ENCODE measurements at places on chromosomes 6 and 20. TPM values are rescaled to one million over a fixed set of nuclear protein-coding genes. Genes with fewer than 3 reads are reported as not detected.

Gene SEL1L2
- not detected for total RNA-seq

Gene FGD2
- total RNA-seq, result 352 TPM

Gene CRISP3
- total RNA-seq, result not detected

Gene SLC4A11
- 2.7 TPM for total RNA-seq

Gene HTR1B
- not detected for total RNA-seq

Gene BIRC7
- total RNA-seq, result not detected

Gene SPAG4
- 5.7 TPM for total RNA-seq

Gene HLA-DOB
- total RNA-seq, result 109 TPM

DNA sequence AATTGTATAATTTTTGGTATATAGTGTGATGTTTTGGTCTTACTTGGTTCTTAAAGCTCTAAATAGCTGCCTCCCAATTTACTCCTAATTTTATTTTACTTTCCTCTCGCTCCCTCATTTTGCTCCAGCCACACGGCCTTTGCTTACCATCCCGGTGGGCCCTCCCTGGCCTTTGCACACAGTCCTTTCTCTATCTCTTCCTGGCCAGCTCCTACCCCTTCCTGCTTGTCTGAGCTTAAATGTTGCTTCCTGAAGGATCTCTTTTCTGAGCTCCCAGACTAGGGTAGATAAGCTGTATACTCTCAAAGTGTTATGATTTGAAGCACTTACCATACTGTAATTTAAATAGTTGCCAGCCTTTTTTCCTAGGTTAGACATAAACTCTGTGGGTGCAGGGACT is 121.7 kb downstream of the UTRN start:
- no peak overlapping the region for H3K4me3 ChIP-seq
- H3K27ac ChIP-seq, result no peak overlapping the region
- H3K27me3 ChIP-seq, result no peaks in the 10 kb centered on the region
- H3K36me3 ChIP-seq, result peaks cover 20% of the 10 kb centered on the region

GRCh38 chr6:163191704-163192537 is 222.6 kb upstream of the QKI start:
- no peak overlapping the region for H3K27ac ChIP-seq
- no peaks in the 10 kb centered on the region for H3K36me3 ChIP-seq
- DNase-seq, result no peak
- no peak overlapping the region for H3K4me3 ChIP-seq

DNA sequence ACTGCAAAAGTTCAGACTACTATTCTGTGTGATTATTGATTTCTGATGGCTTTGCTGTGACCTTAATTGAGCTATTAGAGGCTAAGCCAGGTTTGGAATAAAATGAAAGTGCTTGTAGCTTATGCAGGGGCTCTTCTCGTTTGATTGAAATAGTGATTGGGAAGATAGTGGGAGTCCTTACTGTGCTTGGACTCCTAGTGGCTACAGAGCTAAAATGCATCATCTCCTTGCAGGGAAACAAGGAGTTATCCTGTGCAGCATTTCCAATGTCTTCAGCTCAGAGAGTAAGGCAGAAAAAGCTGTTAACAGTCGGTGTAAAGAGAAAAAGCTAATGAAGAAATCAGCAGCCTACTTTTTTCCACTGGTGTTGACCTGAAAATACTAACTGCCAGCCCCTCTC is 173.5 kb downstream of the SLC35F1 start:
- H3K27me3 ChIP-seq, result no peaks in the 10 kb centered on the region
- no peak for DNase-seq
- H3K4me3 ChIP-seq, result no peak overlapping the region
- no peak overlapping the region for H3K27ac ChIP-seq
- H3K4me1 ChIP-seq, result no peaks in the 10 kb centered on the region

DNA sequence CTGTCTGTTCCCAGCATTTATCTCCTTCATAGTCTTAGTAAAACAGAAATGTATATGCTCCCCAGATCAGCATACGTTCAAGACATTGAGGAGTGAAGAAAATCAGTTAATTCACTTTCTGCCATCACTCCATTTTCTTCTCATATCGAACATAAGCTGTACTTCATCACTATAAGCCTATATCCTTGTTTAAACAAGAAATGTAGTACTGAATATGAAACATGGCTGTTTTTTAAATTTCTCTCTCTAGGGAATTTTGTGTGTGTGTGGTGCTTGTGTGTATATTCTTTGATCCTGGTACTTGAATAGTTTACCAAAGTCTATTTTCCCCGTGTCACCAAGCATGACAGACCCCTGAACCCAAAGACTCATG is 107.1 kb downstream of the HFE start:
- H3K27ac ChIP-seq, result peak overlapping the region; percentile 17
- no peaks in the 10 kb centered on the region for H3K36me3 ChIP-seq
- peak overlapping the region; percentile 95 for H3K4me3 ChIP-seq
- peaks cover 26% of the 10 kb centered on the region for H3K4me1 ChIP-seq
- no peaks in the 10 kb centered on the region for H3K27me3 ChIP-seq

GRCh38 chr20:41248368-41249024 is 69.0 kb downstream of the ZHX3 start:
- DNase-seq, result no peak
- H3K4me3 ChIP-seq, result peak overlapping the region; percentile 15
- H3K27me3 ChIP-seq, result no peaks in the 10 kb centered on the region
- H3K4me1 ChIP-seq, result peaks cover 59% of the 10 kb centered on the region
- H3K27ac ChIP-seq, result peak overlapping the region; percentile 42

GRCh38 chr6:2061880-2062279 is 183.5 kb downstream of the GMDS start:
- no peak overlapping the region for H3K27ac ChIP-seq
- H3K4me3 ChIP-seq, result no peak overlapping the region
- no peaks in the 10 kb centered on the region for H3K36me3 ChIP-seq
- no peaks in the 10 kb centered on the region for H3K27me3 ChIP-seq
- no peaks in the 10 kb centered on the region for H3K4me1 ChIP-seq
- DNase-seq, result no peak

DNA sequence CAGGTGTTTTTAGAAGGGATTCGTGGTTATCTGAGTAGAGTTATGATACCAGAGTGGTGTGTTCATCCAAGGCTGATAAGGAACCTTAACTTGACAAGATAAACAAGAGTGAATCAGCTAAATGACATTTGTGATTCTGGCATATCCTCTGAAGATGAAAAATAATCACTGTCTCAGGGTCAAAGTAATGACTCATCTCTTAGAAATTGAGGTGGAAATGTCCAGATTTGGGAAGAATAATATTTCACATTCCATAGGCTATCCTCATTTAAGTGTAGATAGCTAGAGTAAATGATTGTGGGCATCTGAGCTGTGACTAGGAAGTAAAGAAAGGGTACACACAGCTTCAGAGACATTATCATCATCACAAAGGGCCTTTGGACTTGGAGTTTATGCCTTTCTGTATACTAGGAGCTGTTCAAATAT is 255.7 kb downstream of the GJA1 start:
- no peak overlapping the region for H3K4me3 ChIP-seq
- H3K27me3 ChIP-seq, result no peaks in the 10 kb centered on the region
- no peak overlapping the region for H3K27ac ChIP-seq
- no peaks in the 10 kb centered on the region for H3K36me3 ChIP-seq
- no peak for DNase-seq

DNA sequence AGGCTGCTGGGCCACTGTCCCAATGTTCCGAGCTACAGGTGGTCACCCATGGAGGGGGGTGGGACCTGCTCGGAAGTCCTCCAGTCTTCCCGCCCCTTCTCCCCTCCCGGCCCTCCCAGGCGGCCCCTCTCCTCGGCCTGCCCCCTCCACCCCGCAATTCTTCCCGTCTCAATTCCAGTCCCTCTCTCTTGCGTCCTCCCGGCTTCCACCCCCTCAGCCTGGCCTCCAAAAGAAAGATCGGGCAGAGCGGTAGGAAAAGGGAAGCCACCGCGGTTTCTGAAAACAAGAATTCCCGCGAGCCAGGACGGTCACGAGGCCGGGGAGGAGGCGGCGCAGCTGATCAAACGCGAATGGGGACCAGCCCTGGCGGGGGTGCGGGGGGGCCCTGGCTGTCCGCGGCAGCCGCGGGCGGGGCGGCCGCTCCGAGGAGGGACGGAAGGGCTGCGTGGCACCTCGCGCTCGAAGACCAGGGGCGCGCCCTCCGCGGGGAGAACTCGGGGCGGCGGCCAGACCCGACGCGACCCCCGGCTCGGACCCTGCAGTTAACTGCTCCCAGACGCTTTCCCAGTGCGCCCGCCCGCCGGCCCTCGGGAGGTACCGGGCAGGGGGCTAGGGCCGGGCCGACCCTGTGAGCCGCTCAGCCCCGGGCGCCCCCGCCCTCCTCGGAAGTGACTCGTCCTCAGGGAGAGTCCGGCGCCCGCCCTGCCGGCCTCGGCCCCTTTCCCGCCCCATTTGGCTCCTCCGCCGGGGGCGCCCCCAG is 1.0 kb downstream of the PXDC1 start:
- peak; percentile 60 for DNase-seq
- peak overlapping the region; percentile 33 for H3K27ac ChIP-seq
- H3K36me3 ChIP-seq, result no peaks in the 10 kb centered on the region

- DNase-seq, result no peak
- no peaks in the 10 kb centered on the region for H3K36me3 ChIP-seq
- H3K27me3 ChIP-seq, result no peaks in the 10 kb centered on the region
- H3K4me3 ChIP-seq, result no peak overlapping the region
Measured at GRCh38 chr6:92521553-92521952, 897.8 kb downstream of the EPHA7 start.

DNA sequence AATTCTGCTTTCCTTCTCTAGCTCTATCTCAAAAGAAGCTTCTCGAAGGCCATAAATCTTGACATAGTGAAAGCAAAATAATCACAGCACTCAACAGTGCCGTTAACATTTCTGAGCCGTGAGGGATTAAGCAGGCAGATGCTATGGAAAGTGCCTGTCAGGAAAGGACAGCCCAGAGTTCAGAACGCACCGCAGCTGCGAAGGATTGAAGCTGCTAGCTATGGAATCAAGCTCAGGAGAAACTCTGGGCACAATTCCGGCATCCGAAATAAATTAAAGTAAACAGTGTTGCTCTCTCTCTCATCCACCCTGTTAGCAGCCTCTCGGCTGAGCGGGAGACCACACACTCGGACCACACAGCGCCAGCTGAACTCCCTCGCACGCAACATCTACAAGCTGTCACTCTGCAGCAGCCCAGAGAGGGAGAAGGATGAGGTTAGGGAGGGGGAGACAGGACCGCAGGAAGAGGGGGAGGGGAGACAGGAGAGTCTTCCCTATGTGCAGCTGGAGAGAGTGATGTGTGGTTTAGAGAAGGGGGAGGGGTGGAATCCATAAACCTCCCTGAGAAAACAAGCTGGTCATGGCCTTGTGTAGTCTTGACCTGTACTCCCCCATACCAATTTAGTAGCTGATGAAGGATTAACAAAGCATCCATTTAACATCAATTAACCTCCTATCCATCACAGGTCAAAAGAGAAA is 9.0 kb downstream of the EXOC2 start:
- no peaks in the 10 kb centered on the region for H3K27me3 ChIP-seq
- H3K4me3 ChIP-seq, result no peak overlapping the region
- peaks cover 14% of the 10 kb centered on the region for H3K36me3 ChIP-seq
- DNase-seq, result no peak
- H3K27ac ChIP-seq, result no peak overlapping the region

- peak; percentile 37 for DNase-seq
- no peak overlapping the region for H3K27ac ChIP-seq
- H3K4me1 ChIP-seq, result peaks cover 28% of the 10 kb centered on the region
- peak overlapping the region; percentile 58 for H3K4me3 ChIP-seq
- no peaks in the 10 kb centered on the region for H3K36me3 ChIP-seq
- peaks cover 59% of the 10 kb centered on the region for H3K27me3 ChIP-seq
Measured at GRCh38 chr6:77466451-77467437, 3.5 kb upstream of the HTR1B start.

GRCh38 chr20:1897965-1898464 is 2.8 kb downstream of the SIRPA start:
- peaks cover 41% of the 10 kb centered on the region for H3K4me1 ChIP-seq
- no peaks in the 10 kb centered on the region for H3K36me3 ChIP-seq
- H3K4me3 ChIP-seq, result no peak overlapping the region
- H3K27ac ChIP-seq, result peak overlapping the region; percentile 50
- peaks cover 6% of the 10 kb centered on the region for H3K27me3 ChIP-seq
- peak; percentile 88 for DNase-seq

- H3K4me1 ChIP-seq, result peaks cover 52% of the 10 kb centered on the region
- H3K36me3 ChIP-seq, result no peaks in the 10 kb centered on the region
- H3K27me3 ChIP-seq, result peaks cover 8% of the 10 kb centered on the region
- peak overlapping the region; percentile 66 for H3K27ac ChIP-seq
Measured at GRCh38 chr20:1870792-1871550, 24.2 kb upstream of the SIRPA start.

GRCh38 chr6:84282550-84282949 is 55.1 kb upstream of the CEP162 start:
- no peaks in the 10 kb centered on the region for H3K27me3 ChIP-seq
- H3K4me3 ChIP-seq, result no peak overlapping the region
- no peaks in the 10 kb centered on the region for H3K4me1 ChIP-seq
- no peak for DNase-seq

DNA sequence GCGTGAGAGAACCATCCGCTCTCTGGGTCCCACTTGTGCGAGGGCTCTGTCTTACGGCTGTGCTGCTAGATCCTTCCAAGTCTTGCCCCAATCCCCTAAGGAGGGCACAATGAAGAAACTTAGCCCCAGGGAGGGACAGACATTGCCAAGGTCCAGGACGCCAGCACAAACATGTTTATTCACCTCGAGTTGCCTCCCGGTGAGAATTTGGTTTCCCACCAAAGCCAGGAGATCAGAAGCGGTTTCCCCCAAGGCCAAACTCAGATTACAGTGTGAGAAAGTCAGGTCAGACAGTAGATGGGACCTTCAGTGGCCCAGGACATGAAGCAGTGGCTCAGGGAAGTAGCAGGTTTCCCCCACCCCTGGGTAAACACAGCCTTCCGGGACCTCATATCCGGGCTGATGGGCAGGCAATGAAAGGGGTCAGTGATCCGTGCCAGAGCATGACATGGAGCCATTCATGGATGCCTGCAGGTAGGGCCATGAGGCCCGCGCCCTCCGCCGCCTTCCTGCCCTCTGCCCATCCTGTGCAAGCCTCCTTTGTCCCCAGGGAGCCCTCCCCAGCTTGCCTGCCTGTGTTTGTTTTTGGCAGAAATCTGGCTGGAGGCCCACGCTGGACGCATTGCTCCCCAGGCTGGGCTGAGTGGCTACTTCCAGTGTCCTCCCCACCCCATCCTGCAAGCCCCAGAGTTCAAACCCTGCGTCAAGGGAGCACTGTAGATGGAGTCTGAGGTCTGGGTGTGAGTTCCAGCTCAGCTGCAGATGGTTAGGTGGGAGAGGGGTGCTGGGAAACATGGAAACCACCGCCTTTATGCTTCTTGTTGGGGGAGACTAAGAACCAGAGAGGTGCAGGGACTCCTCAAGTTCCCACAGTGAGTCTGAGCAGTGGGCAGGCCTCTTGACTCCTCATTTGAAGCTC is 2.0 kb downstream of the BPIFB2 start:
- H3K4me3 ChIP-seq, result no peak overlapping the region
- H3K27ac ChIP-seq, result no peak overlapping the region
- H3K4me1 ChIP-seq, result no peaks in the 10 kb centered on the region

DNA sequence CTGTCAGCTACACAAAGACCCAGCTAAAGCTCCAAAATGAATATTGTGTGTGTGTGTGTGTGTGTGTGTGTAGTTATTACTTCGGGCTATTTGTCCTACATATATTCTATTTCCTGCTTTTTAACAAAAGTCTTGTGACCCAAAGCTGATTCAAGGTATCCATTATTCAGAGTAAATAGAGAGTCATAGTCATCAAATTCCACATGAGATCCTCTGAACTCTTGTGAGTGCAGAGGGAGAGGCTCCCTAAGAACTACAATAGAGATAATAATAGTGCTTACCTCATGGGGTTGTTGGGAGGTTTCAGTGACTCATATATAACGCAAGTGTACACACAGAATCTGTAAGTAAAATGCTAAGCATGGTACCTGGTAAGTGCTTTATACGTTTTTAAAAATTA is 95.6 kb upstream of the SHLD1 start:
- no peaks in the 10 kb centered on the region for H3K27me3 ChIP-seq
- no peak overlapping the region for H3K4me3 ChIP-seq
- peak; percentile 50 for DNase-seq

- peak; percentile 80 for DNase-seq
- no peak overlapping the region for H3K4me3 ChIP-seq
- H3K27ac ChIP-seq, result no peak overlapping the region
- H3K36me3 ChIP-seq, result no peaks in the 10 kb centered on the region
- peaks cover 3% of the 10 kb centered on the region for H3K27me3 ChIP-seq
Measured at GRCh38 chr20:64057628-64058498, 5.1 kb upstream of the TCEA2 start.
